ENCODE measurements at places on chromosomes 11 and 22.

- DNase-seq, result no peak
These were observed 77.3 kb downstream of the SCN3B start for GRCh38 chr11:123577081-123577598.

GRCh38 chr11:34613552-34614056 lies 7.3 kb upstream of the EHF start:
- peak; percentile 45 for DNase-seq

GRCh38 chr22:38923463-38924346 lies 33.7 kb upstream of the APOBEC3A start:
- no peak for DNase-seq

DNA sequence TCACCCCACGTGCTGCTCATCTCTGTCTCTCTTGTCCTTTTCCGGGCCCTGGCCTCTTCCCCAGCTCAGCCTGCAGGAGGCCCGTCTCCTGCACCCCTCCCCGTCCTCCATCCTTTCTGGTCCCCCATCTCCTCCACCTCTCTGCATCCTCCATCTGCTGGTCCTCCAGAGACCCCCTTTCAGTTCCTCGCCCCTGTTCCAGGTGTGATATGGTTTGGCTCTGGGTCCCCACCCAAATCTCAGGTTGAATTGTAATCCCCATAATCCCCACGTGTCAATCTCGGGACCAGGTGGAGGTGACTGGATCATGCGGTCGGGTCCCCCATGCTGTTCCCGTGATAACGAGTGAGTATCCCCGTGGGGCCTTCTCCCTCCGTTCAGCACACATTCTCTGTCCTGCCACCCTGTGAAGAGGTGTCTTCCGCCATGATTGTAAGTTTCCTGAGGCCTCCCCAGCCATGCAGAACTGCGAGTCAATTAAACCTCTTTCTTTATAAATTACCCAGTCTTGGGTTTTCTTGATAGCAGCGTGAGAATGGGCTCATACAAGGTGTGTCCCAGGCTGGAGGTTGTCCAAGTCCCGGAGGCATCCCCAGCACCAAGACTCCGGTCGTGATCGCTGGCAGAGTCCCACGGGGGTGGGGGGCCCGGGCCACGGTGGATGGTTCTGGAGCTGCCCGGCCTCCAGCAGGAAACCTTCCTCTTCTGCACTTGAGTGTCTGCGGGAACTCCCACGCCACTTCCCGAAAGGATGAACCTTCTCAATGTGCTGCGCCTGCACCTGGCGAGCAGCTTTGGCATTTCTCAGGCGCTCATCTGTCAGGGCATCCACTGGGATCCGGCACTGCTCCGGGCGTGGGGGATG lies 29.0 kb upstream of the TOLLIP start:
- no peak for DNase-seq

DNA sequence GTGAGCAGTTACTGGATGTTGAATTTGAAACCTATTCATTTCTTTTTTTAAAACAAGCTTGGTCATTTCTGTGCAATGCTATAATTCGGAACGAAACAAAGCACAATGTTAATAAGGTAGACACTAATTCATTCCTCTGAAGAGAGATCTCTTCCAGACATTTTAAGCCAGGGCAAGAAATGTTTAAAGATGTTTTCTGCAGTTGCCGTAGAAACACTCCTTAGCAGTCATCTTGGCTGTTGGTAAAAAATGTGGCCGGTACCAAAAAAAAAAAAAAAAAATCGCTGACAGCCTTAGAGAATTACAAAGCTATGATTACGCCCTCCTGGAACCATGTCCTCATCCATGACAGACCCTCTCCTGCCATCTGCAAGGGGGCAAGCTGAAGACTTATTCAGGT lies 66.4 kb upstream of the TTC12 start:
- no peak for DNase-seq

- no peak for DNase-seq
These were observed 71.2 kb downstream of the HSD17B12 start for GRCh38 chr11:43751726-43752125.

- no peak for DNase-seq
These were observed 194.2 kb upstream of the B3GAT1 start for GRCh38 chr11:134606251-134606650.

DNA sequence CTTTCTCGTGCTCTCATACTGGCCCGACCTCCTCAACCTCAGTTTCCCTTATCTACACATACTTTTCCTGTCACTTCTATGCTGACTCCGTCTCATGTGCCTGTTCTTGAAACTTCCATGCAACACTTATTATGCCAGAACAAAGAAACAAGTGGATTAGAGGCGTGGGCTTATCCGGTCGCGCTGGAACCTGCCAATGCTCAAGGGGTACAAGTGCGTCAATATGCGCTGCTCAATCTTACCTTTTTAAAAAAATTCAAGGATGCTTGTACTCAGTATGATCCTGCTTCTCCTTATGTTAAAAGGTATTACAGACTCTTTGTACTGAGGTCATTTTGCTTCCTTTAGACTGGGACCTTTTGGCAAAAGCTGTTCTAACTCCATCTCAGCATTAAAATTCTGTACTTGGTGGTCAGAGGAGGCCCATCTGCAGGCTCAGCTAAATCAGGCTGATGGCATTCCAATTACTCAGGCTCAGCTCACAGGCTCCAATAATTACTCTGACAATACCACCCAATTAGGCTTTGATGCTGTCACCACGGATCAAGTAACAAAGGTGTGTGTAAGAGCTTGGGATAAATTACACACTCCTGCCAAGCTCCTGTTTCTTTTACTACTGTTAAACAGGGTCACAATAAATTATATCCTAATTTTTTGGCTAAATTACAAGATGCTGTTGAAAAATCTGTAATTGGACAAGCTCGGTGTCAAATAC lies 26.3 kb upstream of the ALDH3B2 start:
- no peak for DNase-seq

- DNase-seq, result no peak
These were observed 29.3 kb downstream of the RRP7A start for GRCh38 chr22:42490243-42490832.

- DNase-seq, result no peak
These were observed 72.9 kb downstream of the FAM83F start for GRCh38 chr22:40067639-40068038.

- no peak for DNase-seq
These were observed 13.1 kb upstream of the YAP1 start for GRCh38 chr11:102097186-102097585.

DNA sequence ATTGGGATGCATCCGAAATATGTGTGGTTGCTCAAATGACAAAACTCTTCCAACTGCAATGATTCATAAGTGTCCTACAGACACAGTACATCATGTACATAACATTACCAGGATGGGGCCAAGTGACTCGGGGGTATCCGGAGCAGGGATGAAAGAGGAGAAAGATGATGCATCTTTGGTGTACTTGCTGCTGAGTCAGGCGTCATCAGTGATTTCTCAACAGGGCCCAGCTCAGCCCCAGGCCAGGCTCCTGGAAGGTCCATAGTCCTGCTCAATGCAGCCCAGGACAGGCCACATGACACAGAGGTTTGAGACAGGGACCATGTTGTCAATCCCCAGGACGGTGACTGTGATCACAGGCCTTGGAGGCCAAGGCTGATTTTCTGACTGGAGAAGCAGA lies 59.3 kb downstream of the GGTLC2 start:
- no peak for DNase-seq

DNA sequence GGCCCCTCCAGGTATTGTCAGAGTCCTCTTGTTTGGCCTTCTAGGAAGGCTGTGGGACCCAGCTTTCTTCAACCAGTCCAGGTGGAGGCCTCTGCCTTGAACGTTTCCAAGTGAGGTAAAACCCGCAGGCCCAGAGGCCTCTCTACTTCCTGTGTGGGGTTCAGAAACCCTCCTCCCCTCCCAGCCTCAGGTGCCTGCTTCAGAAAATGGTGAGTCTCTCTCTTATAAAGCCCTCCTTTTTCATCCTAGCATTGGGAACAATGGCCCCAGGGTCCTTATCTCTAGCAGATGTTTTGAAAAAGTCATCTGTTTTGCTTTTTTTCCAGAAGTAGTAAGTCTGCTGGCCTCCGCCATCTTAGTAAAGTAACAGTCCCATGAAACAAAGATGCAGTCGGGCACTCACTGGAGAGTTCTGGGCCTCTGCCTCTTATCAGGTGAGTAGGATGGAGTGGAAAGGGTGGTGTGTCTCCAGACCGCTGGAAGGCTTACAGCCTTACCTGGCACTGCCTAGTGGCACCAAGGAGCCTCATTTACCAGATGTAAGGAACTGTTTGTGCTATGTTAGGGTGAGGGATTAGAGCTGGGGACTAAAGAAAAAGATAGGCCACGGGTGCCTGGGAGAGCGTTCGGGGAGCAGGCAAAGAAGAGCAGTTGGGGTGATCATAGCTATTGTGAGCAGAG lies at the start of gene CD3E:
Gene CD3E, plus strand, starts transcription at position 163 of the 681 bp plus-strand sequence. Its CDS starts 223 bp downstream, at position 386.
- DNase-seq, result no peak

GRCh38 chr22:35071784-35072183 lies 5.8 kb downstream of the ISX start:
- no peak for DNase-seq

DNA sequence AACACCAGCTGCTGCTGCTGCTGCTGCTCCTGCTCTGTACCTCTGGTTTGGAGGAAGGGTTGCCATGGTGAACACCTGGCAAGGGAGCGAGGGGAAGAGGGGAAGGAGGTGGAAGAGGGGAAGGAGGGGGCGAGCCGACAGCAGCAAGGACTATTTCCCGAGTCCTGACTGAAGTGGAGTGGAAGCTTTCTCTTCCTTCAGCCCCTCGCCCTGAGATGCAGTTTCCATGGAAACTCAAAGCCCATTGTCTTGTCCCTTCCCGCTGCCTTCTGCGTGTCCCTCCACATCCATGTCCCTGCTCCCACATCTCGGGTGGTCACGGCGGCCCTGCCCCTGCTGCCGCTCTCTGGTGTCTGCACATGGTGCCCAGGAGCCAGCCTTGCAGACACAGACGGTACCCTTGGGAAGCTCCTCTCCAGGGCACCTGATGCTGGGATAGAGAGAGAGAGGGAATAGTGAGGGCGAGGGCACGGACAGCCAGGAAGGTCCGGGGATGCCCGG lies 28.6 kb downstream of the FAM83F start:
- DNase-seq, result no peak

DNA sequence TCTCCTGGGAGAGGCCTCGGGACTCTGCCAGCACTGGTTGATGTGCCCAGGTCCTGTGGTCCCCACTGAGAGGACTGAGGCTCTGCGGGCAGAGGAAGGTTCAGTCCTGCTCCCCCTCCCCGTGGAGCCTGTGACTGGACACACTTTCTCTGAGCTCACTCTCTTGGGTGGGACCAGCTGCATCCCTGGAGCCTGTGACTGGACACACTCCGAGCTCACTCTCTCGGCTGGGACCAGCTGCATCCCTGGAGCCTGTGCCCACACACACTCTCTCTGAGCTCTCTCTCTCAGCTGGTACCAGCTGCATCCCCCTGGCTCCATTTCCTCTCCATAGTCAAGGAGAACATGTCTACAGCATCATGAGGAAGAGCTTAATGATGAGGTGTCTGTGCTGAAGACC lies 39.5 kb downstream of the TOLLIP start:
- DNase-seq, result no peak

DNA sequence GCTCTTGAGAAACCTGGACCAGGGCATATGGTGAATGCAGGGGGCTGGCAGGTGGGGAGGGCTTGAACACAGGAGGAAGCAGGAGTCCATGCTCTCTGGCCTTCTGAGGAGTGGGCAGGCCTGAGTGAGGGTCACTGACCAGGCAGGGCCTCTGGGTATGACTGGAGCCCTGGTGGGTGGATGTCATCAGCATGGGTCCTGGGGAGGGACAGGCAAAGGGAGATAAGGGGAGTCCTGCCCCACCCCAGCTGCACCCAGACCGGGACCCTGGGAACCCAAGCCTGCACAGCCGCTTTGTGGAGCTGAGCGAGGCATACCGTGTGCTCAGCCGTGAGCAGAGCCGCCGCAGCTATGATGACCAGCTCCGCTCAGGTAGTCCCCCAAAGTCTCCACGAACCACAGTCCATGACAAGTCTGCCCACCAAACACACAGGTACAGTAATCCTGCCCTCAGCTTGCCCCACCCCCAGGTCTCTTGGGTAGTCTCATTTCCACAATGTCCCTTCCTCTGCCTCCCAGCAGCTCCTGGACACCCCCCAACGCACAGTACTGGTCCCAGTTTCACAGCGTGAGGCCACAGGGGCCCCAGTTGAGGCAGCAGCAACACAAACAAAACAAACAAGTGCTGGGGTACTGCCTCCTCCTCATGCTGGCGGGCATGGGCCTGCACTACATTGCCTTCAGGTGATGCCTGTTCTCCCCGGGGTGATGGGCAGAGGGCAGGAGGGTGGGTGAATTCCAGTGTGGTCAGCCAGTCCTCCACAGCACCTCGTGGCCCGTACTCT lies 2.0 kb upstream of the VEGFB start:
- no peak for DNase-seq

- no peak for DNase-seq
These were observed 90.6 kb downstream of the DSCAML1 start for GRCh38 chr11:117706322-117706814.

DNA sequence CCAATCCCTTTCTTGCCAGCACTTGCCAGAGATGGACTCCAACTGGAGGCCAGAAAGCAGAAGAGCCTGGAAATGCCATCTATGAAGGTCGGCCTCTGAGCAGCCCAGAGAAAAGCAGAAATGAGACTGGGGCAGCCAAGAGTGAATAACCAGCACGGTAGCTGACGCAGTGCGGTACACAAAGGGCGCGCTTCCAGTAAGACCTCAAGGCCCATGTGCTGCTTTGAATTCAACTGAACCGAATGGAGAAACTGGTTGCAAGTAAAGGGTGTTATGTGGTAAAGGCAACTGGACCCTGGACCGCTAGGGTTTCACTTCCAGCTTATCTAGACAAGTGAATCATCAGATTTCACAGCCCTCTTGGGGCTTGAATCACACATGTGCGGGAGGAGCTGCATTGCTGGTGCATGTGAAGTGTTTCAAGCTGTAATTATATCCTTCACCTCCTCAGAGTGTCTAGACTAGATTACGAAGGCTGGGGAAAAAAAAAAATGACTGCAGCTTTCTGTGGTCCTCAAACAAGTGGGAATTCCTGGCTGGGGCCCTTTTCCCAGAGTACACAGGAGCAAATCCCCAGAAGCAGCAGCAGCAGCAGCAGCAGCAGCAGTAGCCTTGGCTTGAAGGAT lies 128.9 kb downstream of the CCDC34 start:
- DNase-seq, result peak; percentile 91

GRCh38 chr22:38862375-38863329 lies 9.4 kb downstream of the CBX6 start:
- no peak for DNase-seq

GRCh38 chr22:28792491-28793383 lies 7.6 kb downstream of the XBP1 start:
- DNase-seq, result no peak

GRCh38 chr11:377883-378500 lies 8.7 kb downstream of the B4GALNT4 start:
- DNase-seq, result no peak

DNA sequence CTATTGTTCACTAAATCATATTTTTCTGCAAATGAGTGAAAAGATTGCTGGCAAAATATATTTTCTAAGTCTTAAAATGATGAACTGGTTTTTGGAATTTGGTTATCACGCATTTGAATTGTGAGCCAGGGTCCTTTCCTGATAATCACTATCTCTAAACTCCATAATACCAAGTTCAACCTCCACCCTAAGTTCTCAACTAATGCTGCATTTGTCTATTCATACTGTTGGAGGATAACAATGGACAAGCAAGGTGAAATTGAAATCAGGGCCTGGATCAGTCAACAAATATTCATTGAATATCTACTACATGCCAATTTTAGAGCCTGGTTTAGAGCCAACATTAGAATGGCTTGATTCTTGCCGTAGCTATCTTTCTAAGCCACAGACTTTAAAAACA lies 4.7 kb upstream of the PCF11 start:
- no peak for DNase-seq

GRCh38 chr11:117582433-117582832 lies 214.6 kb downstream of the DSCAML1 start:
- DNase-seq, result no peak

Data from GM12864 (cell line).